T-cell (primary cell): ENCODE measurements at places on chromosomes 2 and 18.

- no peak for DNase-seq
- H3K27me3 ChIP-seq, result no peaks in the 10 kb centered on the region
Measured at GRCh38 chr2:127511917-127512316, 14.4 kb downstream of the IWS1 start.

GRCh38 chr2:5921081-5921642 is 229.0 kb downstream of the SOX11 start:
- H3K4me3 ChIP-seq, result no peak overlapping the region
- DNase-seq, result no peak
- no peaks in the 10 kb centered on the region for H3K36me3 ChIP-seq
- no peak overlapping the region for H3K27ac ChIP-seq
- no peaks in the 10 kb centered on the region for H3K27me3 ChIP-seq

DNA sequence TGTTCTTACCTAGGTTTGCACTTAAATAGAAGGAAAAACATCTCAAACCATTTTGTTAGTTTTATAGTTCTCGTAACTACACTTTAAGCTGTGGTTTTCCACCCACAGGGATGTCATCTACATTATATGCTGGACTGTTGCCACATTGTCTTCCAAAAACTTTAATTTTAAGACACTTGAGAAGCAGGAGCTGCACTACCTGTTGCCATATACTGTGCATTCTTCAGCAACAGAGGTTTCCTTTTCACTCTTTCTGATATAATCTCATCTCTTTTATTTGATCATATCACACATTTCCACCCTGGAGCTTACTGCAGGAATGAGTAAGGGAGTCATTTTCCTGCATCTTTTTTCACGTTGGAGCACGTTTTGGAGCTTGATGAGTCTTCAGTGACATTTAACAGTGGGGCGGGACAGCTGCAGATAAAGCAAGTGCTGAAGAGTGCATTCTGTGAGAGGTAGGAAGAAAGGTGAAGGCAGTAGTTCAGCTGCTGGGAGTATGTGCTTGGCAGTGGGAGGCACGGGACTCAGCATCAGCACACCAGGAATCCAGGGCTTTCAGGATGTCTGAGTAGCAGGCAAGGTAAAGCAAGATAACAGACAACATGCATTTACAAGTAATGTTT is 3.8 kb downstream of the LIMS1 start:
- H3K27ac ChIP-seq, result no peak overlapping the region
- H3K36me3 ChIP-seq, result no peaks in the 10 kb centered on the region
- H3K4me1 ChIP-seq, result peaks cover 7% of the 10 kb centered on the region
- no peaks in the 10 kb centered on the region for H3K27me3 ChIP-seq
- no peak overlapping the region for H3K4me3 ChIP-seq
- DNase-seq, result no peak

DNA sequence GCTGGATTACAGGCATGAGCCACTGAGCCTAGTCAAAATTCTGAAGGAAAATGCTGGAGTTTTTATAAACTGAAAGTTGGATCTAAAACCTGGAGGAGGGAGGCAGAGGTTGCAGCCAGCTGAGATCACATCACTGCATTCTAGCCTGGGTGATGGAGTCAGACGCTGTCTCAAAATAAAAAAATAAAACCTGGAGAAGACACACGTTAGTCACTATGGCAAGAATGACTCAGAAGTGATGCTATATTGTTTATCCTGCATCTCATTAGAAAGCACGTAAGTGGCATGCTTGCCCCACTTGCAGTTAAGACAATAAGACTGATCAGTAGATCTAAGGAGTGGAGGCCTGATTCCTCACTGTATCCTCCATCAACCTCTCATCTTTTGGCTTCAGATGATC is 106.6 kb upstream of the STON1 start:
- no peaks in the 10 kb centered on the region for H3K27me3 ChIP-seq
- H3K27ac ChIP-seq, result no peak overlapping the region
- no peak for DNase-seq
- no peak overlapping the region for H3K4me3 ChIP-seq
- peaks cover 8% of the 10 kb centered on the region for H3K4me1 ChIP-seq

DNA sequence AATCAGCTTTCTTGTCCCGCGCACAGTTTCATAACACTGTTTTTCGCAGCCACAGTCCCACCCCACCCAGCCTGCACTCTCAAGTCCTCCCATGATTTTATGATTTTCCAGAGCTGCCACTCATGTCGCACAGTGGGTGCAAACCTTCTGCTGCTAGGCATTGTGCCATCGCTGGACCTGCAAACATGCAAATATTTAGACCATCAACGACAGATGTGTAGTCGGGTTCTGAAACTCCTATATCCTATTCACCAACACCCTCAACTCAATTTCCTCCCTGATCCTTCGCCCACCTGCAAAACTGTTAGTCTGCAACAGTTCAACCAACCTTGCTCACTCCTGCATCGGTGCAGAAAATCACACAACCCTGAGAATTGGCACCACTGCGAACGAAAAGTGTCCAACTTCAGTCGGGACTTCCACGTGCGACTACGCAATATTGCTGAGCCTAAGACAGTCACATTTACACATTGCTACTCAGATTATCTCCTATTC is 871 bp upstream of the ALS2 start:
- H3K27me3 ChIP-seq, result no peaks in the 10 kb centered on the region
- peak overlapping the region; percentile 81 for H3K4me3 ChIP-seq
- DNase-seq, result peak; percentile 11
- H3K4me1 ChIP-seq, result peaks cover 14% of the 10 kb centered on the region

DNA sequence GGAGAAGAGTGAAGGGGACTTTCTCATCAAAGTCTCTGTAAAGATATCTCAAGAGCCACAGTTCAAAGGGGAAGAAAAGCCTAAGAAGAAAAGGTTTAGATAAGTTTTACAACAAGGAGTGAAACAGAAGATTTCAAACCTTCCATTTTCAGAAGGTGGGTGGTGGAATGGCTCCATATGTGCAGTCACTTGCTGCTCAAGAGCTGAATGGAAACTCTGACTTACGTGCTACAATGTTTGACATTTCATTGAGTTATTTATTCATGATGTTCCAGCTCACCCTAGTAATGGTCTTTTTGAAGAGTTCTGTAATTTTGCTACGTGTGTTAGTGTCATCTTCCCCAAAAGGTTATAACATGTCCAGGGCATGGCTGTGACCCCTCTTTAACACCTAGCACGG is 21.7 kb downstream of the LCT start:
- no peaks in the 10 kb centered on the region for H3K36me3 ChIP-seq
- H3K4me3 ChIP-seq, result no peak overlapping the region
- peaks cover 12% of the 10 kb centered on the region for H3K4me1 ChIP-seq
- no peak for DNase-seq

DNA sequence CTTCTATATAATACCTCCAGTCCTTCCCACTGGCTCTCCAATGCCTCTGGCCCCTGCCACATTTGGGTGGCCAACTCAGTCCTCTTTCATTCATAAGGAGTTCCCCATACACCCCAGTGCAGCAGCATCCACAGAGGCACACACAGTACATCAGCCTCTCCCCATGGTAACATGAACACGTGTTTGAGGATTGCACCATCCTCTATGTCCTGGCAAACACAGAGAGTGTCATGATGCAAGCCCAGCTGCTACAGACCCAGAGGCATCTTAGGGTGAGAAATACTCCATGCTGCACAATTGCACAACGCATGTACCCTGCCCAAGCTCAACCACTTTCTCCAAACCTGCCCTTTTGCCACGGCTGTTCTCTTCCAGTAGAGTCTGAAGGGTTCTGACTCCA is 11.5 kb downstream of the IGFBP5 start:
- H3K27ac ChIP-seq, result no peak overlapping the region
- H3K36me3 ChIP-seq, result no peaks in the 10 kb centered on the region
- H3K4me3 ChIP-seq, result no peak overlapping the region
- H3K27me3 ChIP-seq, result no peaks in the 10 kb centered on the region

- H3K27me3 ChIP-seq, result no peaks in the 10 kb centered on the region
- no peaks in the 10 kb centered on the region for H3K36me3 ChIP-seq
- no peak for DNase-seq
Measured at GRCh38 chr2:119821266-119821665, 61.5 kb downstream of the PTPN4 start.

DNA sequence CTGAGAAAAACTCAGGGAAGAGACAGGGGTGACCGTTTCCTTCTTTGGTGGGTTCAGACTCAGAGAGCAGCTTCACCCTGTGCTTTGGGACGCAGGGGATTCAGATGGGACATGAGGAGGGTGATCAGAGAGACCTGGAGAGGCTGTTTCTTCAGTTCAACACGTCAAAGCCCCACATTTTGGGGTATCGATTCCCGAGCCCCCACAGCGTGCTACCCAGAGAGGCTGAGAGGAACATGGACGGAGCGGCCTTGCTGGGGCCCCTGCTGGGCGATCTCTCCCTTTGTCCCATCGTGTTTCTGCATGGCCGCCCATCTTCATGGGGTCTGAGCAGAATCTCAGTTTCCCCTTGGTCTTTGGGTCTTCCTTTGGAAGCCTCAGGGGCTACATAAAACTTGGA is 38.2 kb upstream of the PXDN start:
- H3K27me3 ChIP-seq, result peaks cover 15% of the 10 kb centered on the region
- DNase-seq, result no peak
- H3K4me3 ChIP-seq, result no peak overlapping the region
- H3K4me1 ChIP-seq, result no peaks in the 10 kb centered on the region
- no peak overlapping the region for H3K27ac ChIP-seq

- no peaks in the 10 kb centered on the region for H3K36me3 ChIP-seq
- H3K27me3 ChIP-seq, result no peaks in the 10 kb centered on the region
- peaks cover 24% of the 10 kb centered on the region for H3K4me1 ChIP-seq
- no peak overlapping the region for H3K27ac ChIP-seq
Measured at GRCh38 chr2:55620123-55620779, 2.8 kb upstream of the PPP4R3B start.

DNA sequence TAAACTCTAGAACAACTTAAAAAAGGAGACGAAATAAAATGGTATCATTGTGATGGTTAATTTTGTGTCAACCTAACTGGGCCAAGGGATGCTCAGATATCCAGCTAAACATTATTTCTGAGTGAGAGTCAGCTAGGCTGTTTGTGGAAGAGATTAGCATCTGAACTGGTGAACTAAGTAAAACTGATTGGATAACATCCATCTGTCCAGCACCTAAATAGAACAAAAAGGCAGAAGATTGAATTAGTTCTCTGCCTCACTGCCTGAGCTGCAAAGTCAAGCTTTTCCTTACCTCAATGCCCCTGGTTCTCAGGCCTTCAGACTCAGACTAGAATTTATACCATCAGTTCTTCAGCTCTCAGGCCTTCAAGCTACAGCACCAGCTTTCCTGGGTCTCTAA is 30.0 kb downstream of the PPP3R1 start:
- peaks cover 18% of the 10 kb centered on the region for H3K4me1 ChIP-seq
- H3K36me3 ChIP-seq, result peaks cover 2% of the 10 kb centered on the region
- H3K27me3 ChIP-seq, result no peaks in the 10 kb centered on the region
- DNase-seq, result no peak
